ENCODE measurements at places on chromosomes 6 and 20.

- DNase-seq: peak; percentile 10
These were observed 544 bp upstream of the ACAT2 start for GRCh38 chr6:159761129-159761872.

DNA sequence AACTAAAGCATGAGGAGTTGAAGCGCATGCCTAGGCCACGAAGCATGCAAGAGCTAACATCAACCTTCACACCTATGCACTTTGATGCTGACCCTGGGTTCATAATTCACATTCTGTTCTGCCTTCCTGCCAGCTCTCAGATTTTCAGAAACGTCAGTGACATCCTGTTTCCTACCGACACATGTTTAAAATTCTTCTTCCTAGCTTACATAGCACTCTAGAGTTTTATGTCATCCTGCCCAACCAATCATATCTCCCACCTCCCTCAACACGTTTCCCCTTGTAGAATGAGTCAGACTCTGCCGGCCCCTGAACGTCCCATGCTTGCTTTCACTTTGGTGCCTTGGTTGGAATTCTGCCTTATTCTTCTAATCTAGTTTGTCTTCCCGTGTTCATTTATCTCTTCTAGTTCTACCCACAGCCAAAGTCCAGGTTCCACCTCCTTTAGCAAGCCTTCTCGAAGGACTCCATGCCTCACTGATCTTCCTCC is 97.2 kb upstream of the MAP7 start:
- no peak for DNase-seq

GRCh38 chr6:96458771-96459170 is 62.8 kb upstream of the UFL1 start:
- no peak for DNase-seq

DNA sequence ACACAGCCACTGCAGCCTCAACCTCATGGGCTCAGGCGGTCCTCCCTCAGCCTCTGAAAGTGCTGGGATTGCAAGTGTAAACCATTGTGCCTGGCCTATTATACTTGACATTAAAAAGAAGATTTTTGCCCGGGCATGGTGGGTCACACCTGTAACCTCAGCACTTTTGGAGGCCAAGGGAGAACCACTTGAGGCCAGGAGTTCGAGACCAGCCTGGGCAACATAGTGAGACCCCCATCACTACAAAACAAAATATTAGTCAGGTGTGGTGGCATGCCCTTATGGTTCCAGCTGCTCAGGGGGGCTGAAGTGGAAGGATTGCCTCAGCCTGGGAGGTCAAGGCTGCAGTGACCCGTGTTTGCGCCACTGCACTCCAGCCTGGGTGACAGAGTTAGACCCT is 42.4 kb downstream of the FAM217A start:
- DNase-seq: no peak

- peak; percentile 67 for DNase-seq
These were observed 299.9 kb upstream of the SUPT3H start for GRCh38 chr6:45677381-45678284.

DNA sequence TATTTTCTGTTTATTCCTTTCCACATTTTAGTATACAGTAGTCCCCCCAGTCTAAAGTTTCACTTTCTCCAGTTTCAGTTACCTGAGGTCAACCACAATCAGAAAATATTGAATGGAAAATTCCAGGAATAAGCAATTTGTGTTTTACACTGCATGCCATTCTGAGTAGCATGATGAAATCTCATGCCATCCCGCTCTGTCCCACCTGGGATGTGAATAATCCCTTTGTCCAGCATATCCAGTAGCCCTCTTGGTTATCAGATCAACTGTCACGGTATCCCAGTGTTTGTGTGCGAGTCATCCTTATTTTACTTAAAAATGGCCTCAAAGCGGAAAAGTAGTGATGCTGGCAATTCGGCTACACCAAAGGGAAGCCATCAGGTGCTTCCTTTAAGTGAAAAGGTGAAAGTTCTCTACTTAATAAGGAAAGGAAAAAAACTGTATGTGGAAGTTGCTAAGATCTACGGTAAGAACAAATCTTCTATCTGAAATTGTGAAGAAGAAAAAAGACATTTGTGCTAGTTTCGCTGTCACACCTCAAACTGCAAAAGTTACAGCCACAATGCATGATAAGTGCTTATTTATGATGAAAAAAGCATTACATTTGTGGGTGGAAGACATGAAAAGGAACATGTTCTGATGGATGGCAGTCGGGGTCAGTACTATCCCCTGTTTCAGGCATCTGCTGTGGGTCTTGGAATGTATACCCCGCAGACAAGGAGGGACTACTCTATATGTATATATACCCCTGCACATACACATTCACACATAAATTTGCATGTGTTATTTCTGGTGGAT is 11.3 kb downstream of the NOX3 start:
- DNase-seq: no peak

- DNase-seq: no peak
These were observed 105.0 kb downstream of the TIAM2 start for GRCh38 chr6:155100087-155100486.

GRCh38 chr6:96032661-96033060 is 16.9 kb downstream of the FUT9 start:
- no peak for DNase-seq

GRCh38 chr6:22079783-22080182 is 217.1 kb downstream of the PRL start:
- no peak for DNase-seq

- DNase-seq: no peak
These were observed 300.3 kb downstream of the NRN1 start for GRCh38 chr6:5706124-5707033.

GRCh38 chr6:86192123-86192522 is 549.4 kb upstream of the SYNCRIP start:
- no peak for DNase-seq

DNA sequence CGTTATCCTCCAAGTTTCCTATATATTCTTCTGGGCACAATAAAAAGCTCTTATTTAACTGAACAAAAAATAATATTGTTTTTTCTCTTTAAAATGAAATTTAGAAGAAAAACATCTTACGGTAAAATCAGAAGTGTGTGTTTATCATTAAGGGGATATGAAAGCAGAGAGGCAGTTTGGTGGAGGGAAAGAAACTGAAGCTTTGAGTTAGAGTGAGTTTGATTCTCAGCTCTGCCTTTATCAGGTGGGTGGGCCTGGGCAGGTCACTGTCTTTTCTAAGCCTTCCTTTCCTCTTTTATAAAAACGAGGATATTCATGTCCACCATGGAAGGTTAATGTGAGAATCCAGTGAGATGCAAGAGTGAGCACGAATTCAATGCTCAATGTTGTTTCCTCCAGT is 379.8 kb upstream of the CNR1 start:
- no peak for DNase-seq

GRCh38 chr20:35563834-35564233 is 22.0 kb downstream of the ERGIC3 start:
- no peak for DNase-seq

DNA sequence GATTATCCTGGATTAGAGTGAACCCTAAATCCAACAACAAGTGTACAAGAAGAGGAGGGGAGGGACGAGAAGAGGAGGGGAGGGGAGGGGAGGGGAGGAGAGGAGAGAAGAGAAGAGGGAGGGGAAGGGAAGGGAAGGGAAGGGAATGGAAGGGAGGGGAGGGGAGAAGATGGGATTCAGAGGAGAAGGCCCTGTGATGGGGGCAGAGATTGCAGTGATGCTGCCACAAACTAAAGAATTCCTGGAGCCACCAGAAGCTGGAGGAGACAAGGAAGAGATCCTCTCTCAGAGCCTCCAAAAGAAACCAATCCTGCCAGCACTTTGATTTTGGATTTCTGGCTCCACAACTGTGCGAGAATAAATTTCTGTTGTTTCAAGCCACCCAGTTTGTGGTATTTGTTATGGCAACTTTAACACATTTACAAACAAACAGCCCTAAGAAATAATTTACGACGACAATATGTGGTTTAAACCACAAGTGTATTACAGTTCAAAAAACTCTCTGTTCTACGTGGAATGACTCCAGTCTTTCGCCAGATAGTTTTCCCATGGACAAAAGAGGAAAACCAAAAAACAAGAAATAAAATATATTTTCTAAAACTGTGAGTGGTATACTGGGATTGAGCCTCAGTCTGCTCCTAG is 235.4 kb downstream of the HDGFL1 start:
- DNase-seq: no peak

GRCh38 chr20:53950031-53950430 is 120.4 kb downstream of the BCAS1 start:
- no peak for DNase-seq

- DNase-seq: no peak
These were observed 18.9 kb downstream of the GSTA4 start for GRCh38 chr6:52976149-52976548.

DNA sequence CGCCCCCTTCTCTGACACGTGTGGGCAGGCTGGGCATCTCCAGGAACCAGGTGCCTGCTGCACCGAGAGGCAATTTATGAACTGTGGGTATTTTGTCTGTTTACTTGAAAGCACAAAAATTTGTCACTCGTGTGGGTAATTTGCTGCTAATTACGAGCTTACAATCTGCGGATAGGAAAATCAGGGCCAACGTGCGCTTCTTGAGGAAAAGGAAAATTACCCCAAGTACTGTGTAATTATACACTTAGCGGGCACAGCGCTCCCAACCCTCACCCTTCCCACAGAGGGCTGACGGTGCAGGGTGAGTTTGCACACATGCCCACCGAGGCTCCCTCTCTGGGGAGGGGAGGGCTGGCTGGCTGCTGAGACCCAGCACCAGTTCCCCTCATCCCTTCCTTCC is 25.3 kb upstream of the MDGA1 start:
- DNase-seq: no peak

- no peak for DNase-seq
These were observed 265.8 kb upstream of the GJE1 start for GRCh38 chr6:141866731-141867497.

- no peak for DNase-seq
These were observed 79.3 kb upstream of the NAA20 start for GRCh38 chr20:19937651-19938420.

- DNase-seq: no peak
These were observed 199.4 kb upstream of the ARID1B start for GRCh38 chr6:156577749-156578148.

DNA sequence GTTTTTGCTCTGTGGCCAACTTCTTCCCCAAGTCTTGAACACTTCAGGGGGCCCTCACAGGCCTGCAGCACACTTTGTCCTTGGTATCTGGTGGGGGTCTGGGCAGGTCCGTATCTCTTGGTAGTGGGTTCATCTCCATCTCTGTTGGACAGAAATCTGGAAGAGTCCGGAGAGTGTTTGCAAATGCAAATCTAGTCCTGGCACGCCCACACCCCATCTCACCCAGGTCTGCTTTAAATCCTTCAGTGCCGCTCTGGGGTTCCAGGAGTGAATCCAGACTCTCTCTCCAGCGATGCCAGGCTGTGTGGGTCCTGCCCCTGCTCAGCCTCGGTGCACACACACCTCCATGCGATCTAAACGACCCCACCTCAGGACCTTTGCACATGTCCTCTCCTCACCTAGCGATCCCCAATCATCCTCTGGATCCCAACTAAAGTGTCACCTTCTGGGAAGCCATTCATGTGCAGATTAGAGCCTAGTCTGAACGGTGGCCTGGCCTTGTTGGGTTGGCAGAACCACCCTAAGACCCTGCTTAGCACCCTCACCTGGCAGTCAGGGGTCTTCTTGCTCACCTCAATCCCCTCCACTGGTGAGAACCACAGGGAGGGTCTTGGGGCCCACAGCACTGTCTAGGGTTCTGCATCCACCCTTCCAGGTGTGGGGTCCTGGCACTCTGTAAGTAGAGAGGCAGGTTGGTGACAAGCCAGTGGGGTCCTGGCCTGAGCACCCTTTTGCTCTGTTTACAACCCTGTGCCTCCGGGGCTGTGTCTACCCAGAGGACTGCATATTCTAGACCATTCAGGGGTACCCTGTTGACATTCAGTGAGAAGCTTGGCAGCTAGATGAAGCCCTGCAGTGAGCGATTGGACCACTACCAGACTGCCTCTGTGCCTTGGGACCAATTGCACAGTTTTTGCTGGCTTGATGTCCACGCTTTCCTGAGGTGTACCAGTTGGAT is 100.8 kb downstream of the SYCP2 start:
- DNase-seq: no peak

DNA sequence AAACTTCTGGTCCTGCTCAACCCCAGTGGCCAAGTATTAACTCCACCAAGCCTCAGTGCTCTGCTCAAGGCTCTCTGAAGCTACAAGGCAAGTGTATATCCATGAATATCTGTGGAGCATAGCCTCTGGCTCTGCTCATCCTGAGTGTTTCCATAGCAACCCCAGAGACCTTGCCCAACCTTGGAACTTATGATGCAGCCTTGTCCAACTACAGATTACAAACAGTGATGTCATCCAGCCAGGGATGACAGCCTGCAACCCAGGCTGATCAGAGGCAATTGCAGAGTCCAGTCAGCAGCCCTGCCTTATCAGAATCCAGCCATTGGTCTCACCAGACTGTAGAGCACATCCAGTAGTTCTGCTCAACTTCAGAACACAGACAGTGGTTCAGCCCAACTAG is 65.5 kb upstream of the SPACA1 start:
- no peak for DNase-seq

- no peak for DNase-seq
These were observed 60.1 kb downstream of the SEL1L2 start for GRCh38 chr20:13930281-13930680.

- peak; percentile 38 for DNase-seq
These were observed at the start of gene PLCB4 for GRCh38 chr20:9068841-9069663. PLCB4 (plus strand) TSS chr20:9069087; CDS start chr20:9307815, 238,728 bp downstream.

- no peak for DNase-seq
These were observed 56.2 kb downstream of the COL12A1 start for GRCh38 chr6:75149696-75150095.

- DNase-seq: no peak
These were observed 2.1 kb downstream of the SLC17A4 start for GRCh38 chr6:25756382-25757363.

- DNase-seq: no peak
These were observed 710 bp downstream of the BTBD9 start for GRCh38 chr6:38638941-38639497.

DNA sequence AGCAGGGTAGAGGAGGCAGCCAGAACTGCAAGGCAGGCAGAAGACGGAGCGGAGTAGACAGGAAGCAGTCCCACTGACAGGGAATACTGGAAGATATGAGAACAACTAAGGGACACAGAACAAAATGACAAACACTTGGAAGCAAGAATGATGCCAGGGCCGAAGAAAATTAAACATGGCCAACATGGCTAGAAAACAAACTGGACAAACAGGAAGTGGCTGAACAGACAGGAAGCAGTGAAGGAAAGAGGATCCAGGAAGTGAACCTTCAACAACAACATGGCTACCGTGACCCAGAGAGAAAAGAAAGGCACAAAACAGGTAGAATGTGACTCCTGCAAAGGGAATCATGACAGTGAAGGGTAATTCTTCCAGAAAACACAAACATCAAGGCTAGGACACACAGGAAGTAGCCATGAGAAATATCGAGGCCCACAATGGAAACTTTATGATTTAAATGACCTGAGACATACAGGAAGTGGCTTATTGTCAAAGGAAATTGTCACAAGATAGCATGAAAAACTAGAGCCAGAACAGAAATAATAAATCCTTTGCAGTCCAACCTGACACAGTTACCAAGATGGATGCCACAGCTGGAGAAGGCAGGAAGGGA is 9.1 kb downstream of the COL11A2 start:
- DNase-seq: no peak

DNA sequence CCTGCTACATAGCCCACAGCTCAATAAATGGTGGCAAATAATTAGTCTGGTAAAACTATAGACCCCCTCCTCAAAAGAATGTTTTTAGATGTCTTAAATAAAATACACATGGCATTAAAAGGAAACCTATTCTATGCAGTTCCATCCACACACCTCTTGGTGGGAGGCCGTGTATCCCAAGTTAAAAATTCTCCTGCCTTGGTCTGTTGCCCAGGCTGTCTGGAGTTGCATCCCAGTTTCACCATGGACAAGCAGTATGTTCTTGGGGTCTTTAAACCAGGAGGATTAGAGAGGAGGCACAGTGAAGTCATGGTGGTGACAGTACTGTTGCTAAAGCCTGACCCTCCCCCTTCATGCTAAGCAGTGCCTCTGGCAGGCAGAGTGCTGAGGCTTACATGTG is 95.5 kb downstream of the SULF2 start:
- DNase-seq: no peak

Data from right renal cortex interstitium (tissue), 3 donors.